T-helper 17 cell (primary cell): ENCODE measurements at places on chromosomes 4 and X. TPM values are rescaled to one million over a fixed set of nuclear protein-coding genes. Genes with fewer than 3 reads are reported as not detected.

GRCh38 chrX:15881381-15881897, 26.8 kb upstream of the AP1S2 start:
- no peak for DNase-seq

DNA sequence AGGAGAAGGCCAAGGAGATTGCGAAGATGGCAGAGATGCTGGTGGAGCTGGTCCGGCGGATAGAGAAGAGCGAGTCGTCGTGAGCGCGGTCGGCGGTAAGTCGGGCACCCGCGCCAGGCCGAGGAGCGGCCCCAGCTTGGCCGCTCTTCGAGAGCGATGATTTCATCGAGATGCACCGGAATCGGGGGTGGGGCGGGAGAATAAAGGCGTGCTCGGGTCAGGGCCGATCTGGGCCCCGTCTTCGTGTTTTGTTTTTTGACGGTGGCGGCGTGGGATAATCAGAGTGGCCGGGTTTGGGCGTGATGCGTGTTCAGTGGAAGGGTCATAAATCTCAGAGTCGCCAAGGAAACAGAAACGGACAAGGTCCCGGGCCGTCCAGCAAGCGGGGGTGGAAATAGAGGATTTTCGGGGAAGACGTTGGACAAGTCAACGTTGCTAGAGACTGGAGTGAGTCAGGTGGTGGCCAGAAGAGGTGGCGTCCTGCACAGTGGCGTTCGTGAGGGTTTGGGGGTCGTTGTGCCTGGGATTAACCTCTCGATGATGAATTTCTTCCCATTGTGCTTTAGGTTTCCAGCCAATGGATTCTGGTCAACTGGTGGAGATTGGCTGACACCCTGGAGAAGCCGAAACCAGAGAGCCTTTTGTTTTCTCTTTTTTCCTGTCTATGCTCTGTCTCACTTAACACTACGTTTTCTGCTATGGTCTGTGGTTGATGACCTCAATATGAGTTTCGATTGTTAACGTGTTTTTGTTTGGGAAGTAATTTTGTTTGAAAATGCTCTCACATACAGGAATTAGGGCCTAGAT, 882 bp downstream of the MRFAP1 start:
- peak; percentile 44 for DNase-seq

- no peak for DNase-seq
Measured at GRCh38 chr4:79013756-79014155, 74.5 kb upstream of the PAQR3 start.

Gene CENPVL3
- not detected for total RNA-seq

Gene TSPYL2
- 218 TPM for total RNA-seq

GRCh38 chr4:2266181-2266580, 4.3 kb upstream of the MXD4 start:
- no peak for DNase-seq

DNA sequence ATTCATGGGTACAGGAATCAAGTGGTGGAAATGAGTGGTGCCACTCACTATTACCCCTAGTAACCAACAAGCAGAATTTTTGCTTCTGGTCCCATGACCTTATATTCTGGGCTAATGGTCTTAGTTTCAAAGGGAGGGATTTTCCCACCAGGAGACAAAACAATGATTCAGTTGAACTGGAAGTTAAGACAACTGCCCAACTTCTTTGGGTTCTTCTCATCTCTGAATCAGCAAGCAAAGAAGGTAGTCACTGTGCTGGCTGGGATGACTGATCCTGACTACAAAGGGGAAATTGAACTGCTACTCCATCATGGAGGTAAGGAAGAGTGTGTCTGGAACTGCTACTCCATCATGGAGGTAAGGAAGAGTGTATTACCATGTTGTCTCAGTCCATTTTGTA, 87.2 kb downstream of the IL13RA2 start:
- no peak for DNase-seq

DNA sequence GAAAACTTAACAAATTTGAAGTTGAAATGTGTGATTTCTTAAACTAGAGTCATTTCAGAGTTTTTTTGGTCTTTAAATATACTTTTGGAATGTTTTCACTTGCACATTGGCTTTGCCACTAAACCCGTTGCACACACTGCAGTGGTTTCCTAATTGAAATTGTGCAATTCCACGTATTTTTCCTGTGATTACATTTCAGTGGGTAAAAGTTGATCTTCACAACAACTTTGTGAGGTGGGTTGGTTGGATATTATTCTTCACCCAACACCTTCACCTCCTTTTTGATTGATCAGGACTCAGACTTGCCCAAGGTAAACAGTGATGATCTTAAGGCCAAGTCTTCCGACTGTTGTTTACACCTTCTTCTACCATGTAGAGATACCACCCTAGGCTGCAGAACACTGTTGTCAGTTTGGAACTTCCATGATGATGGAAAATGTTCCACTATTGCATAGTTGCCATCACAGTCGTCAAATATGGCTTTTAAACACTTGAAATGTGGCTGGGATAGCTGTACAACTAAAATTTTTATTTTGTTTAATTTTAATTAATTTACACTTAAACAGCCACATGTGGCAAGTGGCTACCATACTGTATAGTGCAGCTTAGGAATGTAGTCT, 13.7 kb downstream of the SEPTIN11 start:
- no peak for DNase-seq

- DNase-seq, result no peak
Measured at GRCh38 chrX:12919051-12919450, 12.6 kb downstream of the TLR8 start.

Gene PCDH19
- total RNA-seq, result 0.03 TPM

DNA sequence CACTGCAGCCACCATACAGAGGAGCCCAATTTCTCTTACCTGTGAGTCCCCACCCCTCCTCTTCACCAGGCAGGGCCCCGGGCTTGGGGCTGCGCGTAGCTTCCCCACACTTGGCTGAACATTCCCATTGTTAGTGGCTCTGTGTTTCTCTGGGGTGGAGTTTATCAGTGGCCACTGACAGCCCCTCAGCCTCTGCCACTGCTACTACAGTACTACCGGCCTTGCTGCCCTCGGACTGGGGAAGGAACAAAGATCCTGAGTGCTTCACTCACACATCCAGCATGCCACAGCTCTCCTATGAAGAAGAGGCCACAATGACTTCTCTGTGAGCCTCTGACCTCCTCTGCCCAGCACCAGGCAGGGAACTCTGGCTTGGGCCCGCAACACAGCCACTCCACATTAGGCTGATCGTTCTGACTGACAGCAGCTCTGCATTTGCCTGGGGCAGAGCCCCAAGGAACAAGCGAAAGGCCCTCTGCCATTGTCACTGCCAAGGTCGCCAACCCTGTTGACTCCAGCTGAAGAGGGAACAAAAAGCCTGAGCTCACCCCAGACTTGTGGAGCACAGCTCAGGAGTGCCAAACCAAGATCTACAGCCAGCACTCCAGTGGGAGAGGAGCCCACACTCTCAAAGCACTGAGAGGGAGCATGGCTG, 24.0 kb downstream of the ABCB7 start:
- DNase-seq, result no peak

Gene MAGEA12
- not detected for total RNA-seq

- DNase-seq, result no peak
Measured at GRCh38 chrX:53135581-53135980, 41.6 kb downstream of the KANTR start.

DNA sequence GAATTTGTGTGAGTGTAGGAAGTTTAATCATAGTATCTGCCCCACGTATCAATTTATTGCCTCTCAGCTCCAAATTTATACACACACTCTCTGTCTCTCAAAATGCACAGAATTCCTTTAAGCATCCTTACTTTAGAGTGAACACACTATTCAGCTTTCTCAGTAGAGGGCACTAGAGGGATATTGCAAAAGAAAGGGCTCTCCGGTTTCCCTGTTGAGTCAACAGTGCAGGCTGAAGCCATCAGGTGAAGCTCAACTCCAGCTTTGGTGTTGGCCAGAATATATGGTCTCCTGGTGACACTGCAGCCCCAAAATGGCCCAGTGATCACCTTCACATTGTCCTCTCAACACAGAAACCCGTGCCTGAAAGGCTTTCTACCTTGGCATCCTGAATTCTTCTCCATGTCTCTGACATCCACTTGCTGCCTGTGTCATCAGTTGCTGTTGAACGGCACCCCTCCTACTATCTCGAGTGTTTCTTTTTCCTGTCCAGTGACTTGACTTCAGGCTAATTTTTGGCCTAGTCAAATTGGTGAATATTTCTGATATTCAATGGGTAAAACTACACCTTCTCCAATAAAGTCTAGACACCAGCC, 670.5 kb downstream of the GABRG1 start:
- no peak for DNase-seq
